ENCODE measurements at places on chromosomes 6 and 20.

- DNase-seq = peak; percentile 78
- H3K4me1 ChIP-seq = peaks cover 7% of the 10 kb centered on the region
- no peaks in the 10 kb centered on the region for H3K27me3 ChIP-seq
- H3K27ac ChIP-seq = no peak overlapping the region
- no peaks in the 10 kb centered on the region for H3K36me3 ChIP-seq
Measured at GRCh38 chr6:142942805-142943227, 2.2 kb downstream of the HIVEP2 start.

DNA sequence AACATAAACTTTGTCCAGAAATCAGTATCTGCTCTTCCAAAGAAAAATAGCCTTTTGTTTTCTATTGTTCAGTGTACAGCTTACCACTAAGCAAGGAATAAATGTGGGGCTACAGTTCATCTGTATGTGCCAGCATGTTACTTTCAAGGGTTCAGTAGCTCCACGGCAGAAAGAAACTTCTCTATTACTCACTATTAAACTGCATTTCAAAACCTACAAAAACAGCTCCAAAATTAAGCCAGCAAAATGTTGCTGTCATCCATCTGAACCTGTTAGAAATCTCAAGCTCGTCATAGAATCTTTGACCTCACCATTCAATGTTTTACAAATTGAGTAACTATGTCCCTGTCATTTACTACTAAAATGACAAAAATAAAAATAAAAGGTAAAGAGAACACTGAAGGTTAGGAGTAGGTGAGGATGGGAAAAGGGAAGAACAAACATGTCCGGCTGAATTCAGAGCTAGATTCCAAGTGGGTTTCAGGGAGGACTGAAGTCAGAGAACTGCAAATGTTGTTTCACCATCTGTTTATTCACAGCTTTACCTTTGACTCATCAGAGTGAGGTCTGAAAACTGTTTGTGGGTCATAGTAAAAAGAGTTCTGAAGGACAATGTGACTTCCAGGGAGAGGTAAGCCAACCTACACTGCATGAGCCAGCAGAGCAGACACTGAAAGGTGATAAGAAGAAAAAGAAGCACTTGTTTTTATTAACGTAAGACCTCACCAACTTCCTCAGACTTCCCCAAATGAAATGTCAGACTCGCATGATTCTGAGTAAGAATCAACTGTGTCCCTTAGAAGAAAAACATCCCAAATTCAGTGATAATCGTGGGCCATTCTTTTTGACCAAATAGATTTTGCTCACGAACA is 62.0 kb downstream of the ATXN1 start:
- no peak for DNase-seq
- no peak overlapping the region for H3K27ac ChIP-seq
- peaks cover 4% of the 10 kb centered on the region for H3K4me1 ChIP-seq
- no peaks in the 10 kb centered on the region for H3K27me3 ChIP-seq
- H3K36me3 ChIP-seq = no peaks in the 10 kb centered on the region
- H3K4me3 ChIP-seq = no peak overlapping the region

DNA sequence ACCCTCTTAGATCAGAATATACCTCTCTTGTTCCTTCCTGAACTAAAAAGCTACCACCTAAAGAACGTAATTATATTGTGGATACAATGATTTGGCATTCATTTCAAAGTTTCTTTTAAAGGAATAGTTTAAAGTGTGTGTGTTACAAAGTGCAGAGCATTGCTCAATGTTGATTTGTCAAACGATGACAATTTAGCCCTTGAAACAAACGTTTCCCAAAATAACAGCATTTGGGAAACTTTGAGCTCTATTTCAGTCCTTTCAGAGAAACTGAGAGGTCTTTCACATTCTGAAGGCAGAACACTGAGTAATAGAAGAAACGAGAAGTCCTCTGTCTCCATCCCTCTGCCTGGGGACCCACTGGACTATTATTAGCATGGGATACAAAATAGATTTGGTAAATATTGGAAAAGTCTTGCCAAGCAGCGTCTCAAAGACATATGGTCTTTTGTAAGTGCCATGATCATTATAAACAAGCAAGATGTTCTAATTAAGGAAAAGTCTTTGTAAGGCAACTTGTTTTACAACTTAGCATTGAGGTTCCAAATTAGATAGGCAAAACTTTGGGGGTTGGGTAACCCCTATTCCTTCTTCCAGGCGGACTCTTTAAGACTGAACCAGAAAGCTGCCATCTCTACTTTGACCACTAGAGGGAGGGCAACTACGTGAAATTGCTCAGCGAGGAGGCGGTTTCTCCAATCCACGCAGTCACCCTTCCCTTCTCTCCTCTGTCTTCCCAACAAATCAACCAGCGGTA is 208.8 kb downstream of the RNF144B start:
- H3K4me3 ChIP-seq = no peak overlapping the region
- H3K4me1 ChIP-seq = peaks cover 4% of the 10 kb centered on the region
- peak; percentile 34 for DNase-seq

DNA sequence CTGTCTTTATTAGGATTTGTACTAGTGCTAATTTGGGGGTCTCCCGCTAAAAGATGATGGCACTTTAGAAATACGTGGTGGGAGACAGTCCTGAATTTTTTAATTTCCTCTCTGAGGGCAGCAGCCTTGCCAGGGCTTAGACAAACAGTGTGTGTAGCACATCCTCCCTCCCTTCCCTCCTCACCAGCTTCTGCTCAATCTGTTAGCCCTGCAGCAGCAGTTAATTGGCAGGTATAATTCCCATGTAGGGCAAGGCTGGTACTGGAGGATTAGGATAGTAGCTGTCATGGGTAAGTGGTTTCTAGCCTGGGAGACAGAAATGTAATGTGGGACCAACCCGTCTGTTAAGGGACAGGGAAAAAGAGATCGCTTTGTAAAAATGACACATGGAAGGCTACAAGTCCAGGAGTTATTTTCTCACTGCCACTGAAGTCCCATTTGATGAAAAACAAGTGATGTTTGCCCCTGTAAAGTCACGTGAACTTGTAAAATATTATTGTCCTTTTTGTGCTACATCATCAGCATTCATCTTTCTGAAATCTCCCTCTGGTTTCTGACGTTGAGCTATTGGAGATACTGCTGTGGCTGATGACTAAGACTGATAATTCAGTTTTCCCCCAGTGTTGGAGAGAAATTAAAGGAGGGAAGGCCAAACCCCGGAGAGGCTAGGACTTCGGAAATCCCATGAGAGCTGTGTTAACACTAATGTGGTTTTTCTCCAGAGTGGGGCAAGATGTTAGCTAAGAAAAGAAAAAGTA is 40.6 kb downstream of the CTNNBL1 start:
- no peak overlapping the region for H3K4me3 ChIP-seq
- H3K4me1 ChIP-seq = no peaks in the 10 kb centered on the region
- no peak overlapping the region for H3K27ac ChIP-seq
- peaks cover 7% of the 10 kb centered on the region for H3K36me3 ChIP-seq

GRCh38 chr6:18668994-18669393 is 281.8 kb downstream of the RNF144B start:
- no peak overlapping the region for H3K27ac ChIP-seq
- DNase-seq = no peak
- H3K4me1 ChIP-seq = no peaks in the 10 kb centered on the region
- H3K36me3 ChIP-seq = no peaks in the 10 kb centered on the region
- H3K27me3 ChIP-seq = no peaks in the 10 kb centered on the region
- no peak overlapping the region for H3K4me3 ChIP-seq

DNA sequence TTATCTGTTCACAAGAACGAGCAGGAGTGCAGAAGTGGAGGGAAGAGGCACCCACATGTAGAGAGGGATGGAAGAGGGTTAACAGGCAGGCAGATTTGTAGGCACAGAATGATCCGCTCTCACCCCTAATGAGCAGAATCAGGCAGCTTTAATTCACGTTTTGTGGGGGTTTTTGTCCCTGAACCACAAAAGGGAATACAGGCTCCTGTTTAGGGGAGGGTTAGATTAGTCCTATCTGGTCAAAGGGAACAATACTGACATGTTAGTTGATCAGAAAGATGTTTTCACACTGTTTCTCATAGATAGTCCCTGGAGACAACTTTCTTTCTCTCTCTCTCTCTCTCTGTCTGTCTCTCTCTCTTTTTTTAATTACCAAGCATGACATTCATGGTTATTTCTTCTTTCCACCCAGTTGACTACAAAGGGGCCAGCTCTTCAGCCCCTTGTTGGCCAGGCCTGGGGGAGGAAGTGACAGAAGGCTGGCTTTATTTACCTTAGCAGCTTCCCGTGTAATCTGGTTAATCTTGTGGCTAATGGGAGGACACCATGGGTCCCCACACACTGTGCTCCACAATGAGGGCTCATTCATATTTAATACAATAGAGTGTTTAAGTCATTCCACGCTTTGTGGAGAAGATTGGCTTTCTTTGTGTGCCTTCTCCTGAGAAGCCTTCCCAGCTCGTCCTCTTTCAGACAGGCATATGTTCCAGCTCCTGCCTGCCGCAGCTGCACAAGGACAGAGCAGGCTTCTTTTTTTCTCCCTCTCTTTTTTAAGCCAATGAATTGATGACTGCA is 958.8 kb downstream of the TFAP2A start:
- H3K4me3 ChIP-seq = no peak overlapping the region
- no peaks in the 10 kb centered on the region for H3K4me1 ChIP-seq
- H3K27ac ChIP-seq = no peak overlapping the region
- H3K27me3 ChIP-seq = no peaks in the 10 kb centered on the region

- H3K4me3 ChIP-seq = no peak overlapping the region
- H3K4me1 ChIP-seq = no peaks in the 10 kb centered on the region
- no peaks in the 10 kb centered on the region for H3K36me3 ChIP-seq
- no peak overlapping the region for H3K27ac ChIP-seq
- H3K27me3 ChIP-seq = no peaks in the 10 kb centered on the region
Measured at GRCh38 chr6:131914234-131914633, 36.9 kb downstream of the CCN2 start.

GRCh38 chr6:10320291-10320690 is 94.6 kb downstream of the TFAP2A start:
- H3K4me1 ChIP-seq = peaks cover 21% of the 10 kb centered on the region
- no peaks in the 10 kb centered on the region for H3K27me3 ChIP-seq
- no peak for DNase-seq
- no peaks in the 10 kb centered on the region for H3K36me3 ChIP-seq

- no peaks in the 10 kb centered on the region for H3K4me1 ChIP-seq
- no peaks in the 10 kb centered on the region for H3K27me3 ChIP-seq
- H3K36me3 ChIP-seq = no peaks in the 10 kb centered on the region
Measured at GRCh38 chr6:166275714-166276166, 32.5 kb downstream of the PRR18 start.

DNA sequence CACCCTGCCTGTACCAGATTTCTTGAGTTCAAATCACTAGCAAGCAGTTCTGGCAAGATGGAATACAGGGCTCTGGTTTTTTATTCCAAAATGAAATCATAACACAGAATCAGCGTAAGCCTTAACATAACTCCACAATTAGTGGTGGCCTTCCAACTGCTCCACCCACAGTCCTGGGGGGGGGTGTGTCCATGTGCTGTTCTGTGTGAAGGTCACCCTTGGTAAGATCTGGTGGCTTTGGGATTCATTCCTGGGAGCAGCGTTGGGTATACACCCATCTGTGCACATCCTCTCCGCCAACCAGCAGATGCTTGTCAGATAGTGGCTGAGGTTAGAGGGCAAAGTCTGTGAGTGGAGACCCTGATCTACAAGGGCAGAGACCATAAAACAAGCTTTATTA is 49.9 kb upstream of the CD83 start:
- no peak overlapping the region for H3K4me3 ChIP-seq
- H3K27ac ChIP-seq = no peak overlapping the region
- no peaks in the 10 kb centered on the region for H3K27me3 ChIP-seq
- no peaks in the 10 kb centered on the region for H3K4me1 ChIP-seq
- DNase-seq = no peak

- no peak overlapping the region for H3K27ac ChIP-seq
- no peaks in the 10 kb centered on the region for H3K36me3 ChIP-seq
- DNase-seq = peak; percentile 59
- H3K4me3 ChIP-seq = no peak overlapping the region
Measured at GRCh38 chr6:42898891-42899361, 16.9 kb upstream of the PTCRA start.

DNA sequence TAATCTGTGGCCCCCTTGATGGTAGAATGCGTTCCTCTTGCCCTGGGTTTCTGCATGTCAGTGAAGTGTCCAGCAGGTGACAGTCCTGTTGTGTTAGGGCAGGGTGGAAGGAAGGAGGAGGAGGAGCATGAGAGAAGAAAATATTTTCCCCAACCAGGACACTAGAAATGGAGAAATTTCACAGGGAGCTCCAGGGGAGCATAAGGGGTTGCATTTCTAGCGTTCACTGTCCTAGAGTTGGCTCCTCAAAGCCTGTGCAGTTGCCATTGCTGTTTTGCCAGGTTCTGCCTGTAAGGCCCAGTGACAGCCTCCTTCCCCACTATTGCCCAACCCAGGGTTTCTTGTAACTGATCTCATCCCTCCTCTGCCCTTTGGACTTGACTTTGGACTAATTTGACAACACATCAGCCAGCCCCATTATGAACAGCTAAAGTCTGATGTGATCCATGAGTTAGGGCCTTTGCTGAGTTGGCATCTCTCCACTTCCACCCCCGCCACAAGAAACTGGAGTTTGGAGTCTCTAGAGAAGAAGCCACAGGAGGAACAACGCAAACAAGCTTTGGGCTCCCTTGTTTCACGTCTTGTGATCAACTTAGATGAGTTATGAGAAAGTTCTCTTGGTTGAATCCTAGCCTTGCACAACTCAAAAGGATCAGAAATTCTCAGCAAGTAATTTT is 14.0 kb upstream of the FAM50B start:
- H3K4me1 ChIP-seq = peaks cover 6% of the 10 kb centered on the region
- H3K4me3 ChIP-seq = no peak overlapping the region
- H3K27me3 ChIP-seq = no peaks in the 10 kb centered on the region
- peak; percentile 44 for DNase-seq
